A172 (cell line): ENCODE measurements at places on chromosomes 3 and 15. TPM values are rescaled to one million over a fixed set of nuclear protein-coding genes. Genes with fewer than 3 reads are reported as not detected.

COL8A1 gene
- total RNA-seq: 24.4 and 26.9 TPM in 2 replicates

DNA sequence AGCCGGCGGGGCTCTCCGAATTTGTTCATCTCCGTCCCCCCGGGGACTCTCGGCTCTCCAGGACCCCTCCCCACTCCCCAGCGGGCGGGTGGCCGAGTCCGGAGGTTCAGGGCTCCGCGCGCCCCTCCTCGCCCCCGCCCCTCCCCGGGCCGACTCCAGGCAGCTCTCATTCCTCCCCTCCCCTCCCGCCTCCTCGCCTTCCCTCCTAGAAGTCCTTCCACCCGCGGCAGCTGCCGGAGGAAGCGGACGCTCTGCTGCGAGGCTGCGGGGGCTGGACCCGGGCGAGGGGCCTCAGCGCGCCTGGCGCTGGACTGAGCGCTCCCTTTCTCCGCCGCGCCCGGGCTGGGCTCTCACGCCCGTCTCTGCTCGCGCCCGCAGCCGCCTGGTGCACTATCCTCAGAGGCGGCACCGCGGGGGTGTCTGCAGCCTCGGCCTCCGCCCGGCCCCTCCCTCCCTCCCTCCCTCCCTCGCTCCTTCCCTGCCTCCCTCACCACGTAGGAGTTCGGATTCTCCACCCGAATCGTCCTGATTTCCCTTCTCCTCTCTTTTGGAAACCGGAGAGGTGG is at the start of gene ROBO2:
Gene ROBO2 (plus strand): TSS at position 494 of the 566 bp plus-strand sequence. CDS start 687 bp downstream, outside the sequence.
- DNase-seq: no peak

GRCh38 chr3:61483997-61484396 is 77.4 kb upstream of the PTPRG start:
- no peak for DNase-seq

TBC1D21 gene
- total RNA-seq: not detected in 2 replicates

DNA sequence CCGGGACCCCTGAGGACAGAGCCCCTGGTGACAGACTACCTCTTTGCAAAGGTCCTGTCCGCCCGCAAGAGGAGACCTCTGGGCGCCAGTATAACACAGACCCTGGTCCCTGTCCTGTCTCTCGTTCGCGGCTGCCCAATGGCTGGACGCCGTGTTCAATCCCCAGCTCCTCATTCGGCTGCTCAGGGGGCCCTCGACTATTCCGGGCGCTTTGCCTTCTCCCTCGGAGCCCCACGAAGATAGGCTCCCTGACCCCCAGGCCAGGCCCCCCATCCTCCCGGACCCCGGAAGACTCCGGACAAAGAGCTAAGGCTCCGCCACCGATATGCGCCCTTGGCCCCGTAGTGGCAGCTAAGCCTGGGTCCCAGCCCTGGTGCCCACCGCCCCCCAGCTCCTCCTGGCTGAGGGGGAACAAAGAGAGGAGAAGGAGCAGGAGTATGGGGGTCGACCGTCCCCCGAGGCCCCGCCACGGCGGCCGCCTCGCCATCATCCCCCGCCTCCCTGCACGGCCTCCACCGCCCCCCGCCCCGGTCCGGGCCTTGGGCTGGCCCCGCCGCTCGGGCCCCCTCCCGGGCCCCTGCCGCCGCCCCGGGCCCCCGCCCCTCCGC is 437 bp downstream of the CELSR3 start:
- no peak for DNase-seq
